T-helper 17 cell (primary cell): ENCODE measurements at places on chromosomes 7 and 10. TPM values are rescaled to one million over a fixed set of nuclear protein-coding genes. Genes with fewer than 3 reads are reported as not detected.

- DNase-seq, result no peak
Measured at GRCh38 chr7:22895828-22896165, 73.1 kb upstream of the TOMM7 start.

GRCh38 chr7:159160450-159160849 is 15.8 kb upstream of the VIPR2 start:
- no peak for DNase-seq

EPHA1 gene
- 9.4 TPM for total RNA-seq

RASSF4 gene
- 2.9 TPM for total RNA-seq

GRCh38 chr7:99639267-99639666 is 22.5 kb downstream of the ZSCAN25 start:
- no peak for DNase-seq

GRCh38 chr7:1853986-1854865 is 184.1 kb downstream of the ELFN1 start:
- DNase-seq, result peak; percentile 6

LRMDA gene
- not detected for total RNA-seq

GRCh38 chr10:51090190-51090589 is 15.9 kb downstream of the PRKG1 start:
- DNase-seq, result no peak

DNA sequence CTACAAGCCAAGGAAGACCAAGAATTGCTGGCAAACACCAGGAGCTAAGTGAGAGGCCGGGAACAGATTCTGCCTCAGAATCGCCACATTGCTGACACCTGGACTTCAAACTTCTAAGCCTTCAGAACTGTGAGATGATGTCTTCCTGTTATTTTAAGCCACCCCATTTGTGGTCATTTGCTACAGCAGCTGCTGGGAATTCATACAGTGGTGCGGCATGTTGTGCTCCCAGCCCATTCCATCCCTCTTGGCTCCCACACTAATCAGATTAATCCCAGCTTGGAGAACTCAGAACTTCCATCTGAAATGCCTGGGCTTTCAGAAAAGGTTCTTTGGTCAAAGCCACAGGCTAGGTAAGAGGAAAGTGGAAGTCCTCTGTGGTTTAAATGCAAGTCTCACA is 24.9 kb downstream of the TCAF1 start:
- DNase-seq, result no peak

DNA sequence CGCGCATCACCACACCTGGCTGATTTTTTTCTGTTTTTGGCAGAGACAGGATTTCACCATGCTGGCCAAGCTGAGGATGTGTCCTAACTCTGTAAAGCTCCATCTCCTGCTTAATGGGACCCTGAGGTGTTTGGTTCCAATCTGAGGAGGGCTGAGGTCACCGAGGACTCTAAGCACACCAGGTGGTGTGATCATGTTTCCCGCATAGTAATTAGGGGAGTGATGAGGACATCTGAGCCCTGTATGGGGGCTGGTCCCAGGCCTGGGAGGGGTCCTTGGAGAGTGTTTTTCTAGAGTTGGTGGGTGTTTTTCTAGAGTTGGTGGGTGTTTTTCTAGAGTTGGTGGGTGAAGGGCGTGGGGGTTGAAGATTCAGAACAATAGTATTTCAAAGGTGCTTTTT is 3.0 kb upstream of the ABHD11 start:
- no peak for DNase-seq
